MM.1S (cell line): ENCODE measurements at places on chromosomes 3 and 15.

GRCh38 chr3:4850211-4850927 lies 128.9 kb upstream of the BHLHE40 start:
- H3K4me3 ChIP-seq: no peak overlapping the region
- no peak for DNase-seq
- no peak overlapping the region for H3K27ac ChIP-seq
- H3K36me3 ChIP-seq: no peaks in the 10 kb centered on the region
- H3K27me3 ChIP-seq: no peaks in the 10 kb centered on the region

DNA sequence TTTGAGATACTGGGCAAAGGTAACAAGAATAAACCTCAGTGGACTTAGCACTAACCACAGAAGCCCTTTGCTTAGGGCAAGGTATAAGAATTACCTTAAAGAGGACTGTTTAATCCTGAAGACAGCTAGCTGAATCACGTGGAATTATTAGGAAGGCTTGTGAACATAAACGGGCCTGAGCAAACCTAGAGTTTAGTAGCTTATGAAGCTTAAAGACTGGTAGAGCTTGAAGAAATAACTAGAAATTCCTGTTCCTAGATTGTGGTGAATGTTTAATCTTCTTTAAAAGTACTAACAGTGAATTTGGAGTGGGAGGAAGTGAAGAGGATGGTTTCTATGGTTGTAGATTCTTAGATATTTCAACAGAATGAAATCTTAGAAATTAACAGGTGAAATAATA lies 428.9 kb upstream of the THRB start:
- H3K36me3 ChIP-seq: no peaks in the 10 kb centered on the region
- no peak overlapping the region for H3K4me3 ChIP-seq
- H3K27me3 ChIP-seq: no peaks in the 10 kb centered on the region
- DNase-seq: no peak
- H3K27ac ChIP-seq: no peak overlapping the region

DNA sequence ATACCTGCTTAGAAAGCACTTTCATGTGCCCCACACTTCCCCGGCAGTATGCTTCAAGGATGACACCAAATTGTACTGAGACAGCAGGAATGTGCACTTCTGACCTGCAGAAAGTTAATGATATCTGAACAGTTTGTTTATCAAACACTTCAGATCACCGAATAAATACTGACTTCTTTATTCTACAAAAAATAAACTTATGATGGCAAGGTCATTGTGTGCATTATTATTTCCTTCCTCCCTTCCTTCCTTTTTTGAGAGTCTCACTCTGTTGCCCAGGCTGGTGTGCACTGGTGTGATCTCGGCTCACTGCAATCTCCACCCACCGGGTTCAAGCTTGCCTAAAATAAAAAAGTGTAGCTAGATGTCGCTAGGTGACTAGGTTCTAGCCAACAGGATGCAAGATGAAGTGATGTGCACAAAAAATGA lies 80.3 kb downstream of the FAIM start:
- H3K27me3 ChIP-seq: no peaks in the 10 kb centered on the region
- peak overlapping the region; percentile 64; the same call in 1 of the 2 replicates for H3K27ac ChIP-seq
- H3K4me3 ChIP-seq: peak overlapping the region; percentile 15; the same call in 1 of the 2 replicates
- peaks cover 40% of the 10 kb centered on the region for H3K4me1 ChIP-seq
- H3K36me3 ChIP-seq: no peaks in the 10 kb centered on the region

DNA sequence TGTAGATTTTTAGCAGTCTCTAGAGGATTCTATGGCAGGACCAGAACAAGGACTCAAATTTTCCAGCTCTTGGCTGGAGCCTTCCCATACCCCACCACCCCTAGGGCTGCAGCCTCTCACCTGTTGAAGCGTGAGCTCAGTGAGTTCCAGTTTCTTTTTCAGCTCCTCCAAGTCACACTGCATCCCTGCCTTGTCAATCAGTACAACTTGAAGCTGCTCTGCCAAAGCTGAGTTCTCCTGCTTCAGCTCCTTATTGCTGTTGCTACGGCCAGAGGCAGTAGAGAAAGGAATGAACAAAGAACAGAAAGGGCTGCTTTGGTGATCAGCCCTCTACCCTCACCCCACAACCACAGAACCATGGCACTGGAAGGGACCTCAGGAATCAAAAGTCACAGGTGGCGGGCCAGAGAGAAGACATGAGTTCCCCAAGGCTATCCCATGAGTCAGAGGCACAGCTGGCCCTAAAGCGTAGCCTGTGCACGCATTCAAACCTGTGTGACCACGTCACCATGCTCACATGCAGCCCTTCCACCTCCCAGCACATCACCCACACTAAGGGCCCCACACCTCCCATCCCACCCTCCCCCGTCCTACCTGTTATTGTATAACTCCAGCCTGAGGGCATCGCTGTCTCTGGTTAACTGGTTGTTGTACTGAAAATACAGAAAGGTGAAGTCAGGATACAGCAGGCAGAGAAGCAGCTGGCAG lies 83.3 kb upstream of the C2CD4B start:
- H3K27ac ChIP-seq: peak overlapping the region; percentile 67
- H3K27me3 ChIP-seq: no peaks in the 10 kb centered on the region
- H3K36me3 ChIP-seq: no peaks in the 10 kb centered on the region

DNA sequence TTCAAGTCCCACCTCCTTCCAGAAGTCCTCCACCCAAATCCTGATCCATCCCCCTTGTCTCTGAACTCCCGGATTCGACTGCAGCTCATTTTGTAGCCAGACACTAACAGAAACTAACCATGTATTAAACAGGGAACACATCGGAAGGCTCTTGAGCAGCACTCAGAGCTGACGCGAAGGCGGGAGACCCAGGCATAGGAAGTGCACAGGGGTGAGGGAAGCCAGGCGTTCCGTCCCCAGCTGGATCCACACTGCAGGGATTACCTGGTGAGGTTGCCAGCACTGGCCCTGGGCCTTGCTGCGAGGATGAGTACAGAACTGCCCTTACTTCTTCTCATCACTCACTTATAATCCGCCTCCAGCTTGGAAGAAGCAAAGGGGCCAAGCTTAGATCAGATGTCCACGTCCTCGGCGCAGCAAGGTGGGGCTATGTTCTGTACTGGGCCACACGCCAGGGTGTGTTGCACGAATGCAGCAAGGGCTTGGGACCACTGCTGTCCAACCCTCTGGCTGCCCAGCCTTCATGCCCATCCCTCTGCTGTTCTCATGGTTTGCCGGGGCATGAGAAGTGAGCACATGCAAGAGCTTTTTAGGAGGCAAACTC lies 124.2 kb upstream of the SMAD3 start:
- H3K4me3 ChIP-seq: no peak overlapping the region
- H3K4me1 ChIP-seq: no peaks in the 10 kb centered on the region
- H3K27me3 ChIP-seq: no peaks in the 10 kb centered on the region
- no peak for DNase-seq

- no peaks in the 10 kb centered on the region for H3K27me3 ChIP-seq
- no peak overlapping the region for H3K4me3 ChIP-seq
- DNase-seq: peak; percentile 41
Observed at GRCh38 chr15:85534031-85534430, 153.6 kb downstream of the AKAP13 start.

GRCh38 chr15:26028086-26028740 lies 165.1 kb upstream of the ATP10A start:
- no peak for DNase-seq
- no peaks in the 10 kb centered on the region for H3K36me3 ChIP-seq
- H3K27me3 ChIP-seq: no peaks in the 10 kb centered on the region
- H3K4me1 ChIP-seq: no peaks in the 10 kb centered on the region
- H3K27ac ChIP-seq: no peak overlapping the region

- no peaks in the 10 kb centered on the region for H3K27me3 ChIP-seq
- no peak for DNase-seq
- no peak overlapping the region for H3K4me3 ChIP-seq
- no peak overlapping the region for H3K27ac ChIP-seq
- no peaks in the 10 kb centered on the region for H3K36me3 ChIP-seq
- no peaks in the 10 kb centered on the region for H3K4me1 ChIP-seq
Observed at GRCh38 chr15:93286446-93286845, 197.4 kb upstream of the RGMA start.

- H3K4me1 ChIP-seq: no peaks in the 10 kb centered on the region
- H3K27ac ChIP-seq: no peak overlapping the region
- no peaks in the 10 kb centered on the region for H3K36me3 ChIP-seq
- DNase-seq: no peak
- H3K4me3 ChIP-seq: no peak overlapping the region
Observed at GRCh38 chr15:47718497-47719437, 1.5 kb downstream of the SEMA6D start.

DNA sequence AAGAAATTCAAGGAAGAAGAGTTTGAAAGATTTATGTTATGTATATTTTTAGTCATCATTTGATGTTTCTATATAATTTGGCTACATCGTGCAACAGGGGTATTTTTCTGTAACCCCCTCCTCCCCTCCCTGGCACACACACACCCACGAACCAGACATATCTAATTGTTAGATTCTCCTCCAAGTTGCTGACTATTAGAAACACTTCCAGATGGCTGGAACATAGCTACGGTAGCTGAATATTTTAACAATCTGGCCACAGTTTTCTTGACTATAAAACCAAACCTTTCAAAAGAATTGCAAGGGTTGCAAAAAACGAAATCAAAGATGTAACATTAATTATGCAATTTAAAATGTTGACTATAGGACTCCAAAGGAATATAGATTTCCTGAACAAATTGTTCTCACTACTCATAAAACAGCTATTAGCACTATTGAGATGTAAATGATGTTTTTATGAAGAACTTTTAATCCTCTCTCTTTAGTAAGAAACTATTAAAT lies 154.4 kb downstream of the CHL1 start:
- DNase-seq: no peak
- no peak overlapping the region for H3K27ac ChIP-seq
- no peaks in the 10 kb centered on the region for H3K4me1 ChIP-seq
- no peaks in the 10 kb centered on the region for H3K36me3 ChIP-seq
- H3K4me3 ChIP-seq: no peak overlapping the region

DNA sequence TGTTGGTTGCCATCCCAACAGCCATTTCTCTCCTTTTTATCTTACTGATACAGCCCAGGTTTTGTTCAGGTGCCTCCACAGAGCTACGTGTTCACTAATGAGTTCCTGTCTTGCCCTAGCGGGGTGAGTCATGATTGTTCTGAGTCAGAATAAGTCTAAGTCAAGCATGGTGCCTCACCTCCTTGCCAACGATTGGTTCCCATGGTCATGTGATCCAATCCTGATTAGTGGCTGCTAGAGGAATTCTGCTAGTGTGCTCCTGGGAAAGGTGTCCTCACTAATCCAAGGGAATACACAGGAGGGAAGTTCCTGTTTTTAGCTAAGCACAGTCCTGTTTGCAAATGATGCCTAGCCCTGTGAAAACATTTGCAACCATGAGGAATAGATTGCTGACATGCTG lies 99.8 kb downstream of the NSUN3 start:
- H3K27me3 ChIP-seq: no peaks in the 10 kb centered on the region
- H3K4me3 ChIP-seq: no peak overlapping the region
- no peaks in the 10 kb centered on the region for H3K36me3 ChIP-seq
- no peak overlapping the region for H3K27ac ChIP-seq
- no peaks in the 10 kb centered on the region for H3K4me1 ChIP-seq

DNA sequence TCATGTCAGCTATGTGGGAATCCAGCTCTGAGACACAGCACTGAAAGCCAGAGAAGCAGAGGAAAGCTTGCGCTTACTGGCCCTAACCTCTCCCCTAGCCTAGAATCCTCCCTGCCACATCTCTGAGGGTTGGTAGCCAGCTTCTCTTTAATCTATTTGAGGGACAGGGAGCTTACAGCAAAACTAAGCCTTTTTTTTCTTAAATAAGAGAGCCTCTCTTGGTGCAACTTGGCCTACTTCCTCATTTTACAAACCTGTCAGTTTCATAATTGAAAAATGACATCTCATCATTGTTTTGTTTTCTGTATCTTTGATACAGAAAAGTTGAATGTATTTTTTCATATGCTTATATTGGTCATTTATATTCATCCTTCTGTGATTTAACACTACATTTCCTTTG lies 193.9 kb downstream of the ZNF621 start:
- H3K27me3 ChIP-seq: no peaks in the 10 kb centered on the region
- no peak overlapping the region for H3K4me3 ChIP-seq
- H3K36me3 ChIP-seq: no peaks in the 10 kb centered on the region
- H3K4me1 ChIP-seq: peaks cover 47% of the 10 kb centered on the region
- peak; percentile 75 for DNase-seq

DNA sequence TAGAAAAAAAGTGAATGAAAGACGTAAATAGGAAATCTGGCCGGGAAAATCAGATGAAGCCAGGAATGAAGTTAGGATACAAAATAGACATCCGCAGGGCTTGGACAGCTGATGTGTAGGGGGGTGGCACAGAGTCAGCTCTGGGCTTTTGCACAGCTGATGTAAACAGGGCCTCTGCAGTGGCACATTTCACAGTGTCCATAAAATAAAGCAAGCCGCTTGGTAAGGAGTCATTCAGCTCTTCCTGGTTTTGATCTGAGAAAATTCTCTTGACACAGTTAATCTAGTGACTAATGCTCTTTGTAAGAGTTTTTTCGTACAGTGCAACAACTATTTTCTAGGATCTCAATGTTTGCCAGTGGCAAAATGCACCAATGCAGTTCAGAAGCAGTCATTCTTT lies 153.3 kb downstream of the USP13 start:
- DNase-seq: no peak
- no peaks in the 10 kb centered on the region for H3K4me1 ChIP-seq
- H3K27me3 ChIP-seq: no peaks in the 10 kb centered on the region
- H3K4me3 ChIP-seq: no peak overlapping the region

- H3K4me3 ChIP-seq: no peak overlapping the region
- H3K27me3 ChIP-seq: no peaks in the 10 kb centered on the region
- DNase-seq: no peak
- no peaks in the 10 kb centered on the region for H3K4me1 ChIP-seq
Observed at GRCh38 chr15:69167218-69167846, 6.9 kb downstream of the GLCE start.

DNA sequence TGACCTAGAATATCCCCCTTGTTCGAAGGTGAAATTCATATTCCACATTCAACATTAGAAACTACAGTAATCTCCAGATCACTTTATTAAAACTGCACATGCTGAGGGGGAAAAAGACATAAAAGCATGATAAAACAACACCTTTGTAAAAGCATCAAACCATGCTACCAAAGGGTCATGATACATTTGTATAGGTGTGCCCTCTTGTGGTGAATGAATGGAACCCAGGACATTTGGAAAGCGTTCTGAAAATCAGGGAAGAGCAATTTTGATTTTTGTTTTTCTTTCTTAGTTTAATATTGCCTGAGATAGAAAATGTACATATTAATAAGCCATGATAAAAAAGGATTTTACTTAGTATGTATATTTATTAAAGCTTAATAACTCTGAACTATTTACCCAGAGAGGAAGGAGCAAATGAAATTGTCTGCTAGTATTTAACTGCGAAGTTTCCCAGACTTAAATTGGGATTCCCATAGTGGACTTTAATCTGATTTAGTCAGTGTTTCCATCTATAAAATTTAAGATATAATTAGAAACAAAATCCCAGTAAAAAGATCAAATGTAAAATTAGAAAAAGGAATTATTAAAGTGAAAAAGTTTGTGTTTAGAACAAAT lies 105.8 kb upstream of the ARL6 start:
- H3K4me1 ChIP-seq: no peaks in the 10 kb centered on the region
- H3K36me3 ChIP-seq: no peaks in the 10 kb centered on the region
- H3K4me3 ChIP-seq: no peak overlapping the region
- no peak overlapping the region for H3K27ac ChIP-seq
- peak; percentile 52 for DNase-seq
